Neural crest cell (in vitro differentiated cells): ENCODE measurements at places on chromosomes 3 and 15. TPM values are rescaled to one million over a fixed set of nuclear protein-coding genes. Genes with fewer than 3 reads are reported as not detected.

Gene DAZL
- not detected in 2 replicates for total RNA-seq

Gene GPR27
- total RNA-seq, result 9.4 and 10.4 TPM in 2 replicates

Gene ROBO2
- 26.0 and 27.9 TPM in 2 replicates for total RNA-seq

Gene PTH1R
- 0.14 and 0.34 TPM in 2 replicates for total RNA-seq

Gene PAQR5
- 0.16 and 0.21 TPM in 2 replicates for total RNA-seq

Gene BCL2A1
- total RNA-seq, result not detected in 2 replicates

Gene SKOR1
- 0.36 and 0.49 TPM in 2 replicates for total RNA-seq

Gene PCOLCE2
- 4.9 and 6.3 TPM in 2 replicates for total RNA-seq

DNA sequence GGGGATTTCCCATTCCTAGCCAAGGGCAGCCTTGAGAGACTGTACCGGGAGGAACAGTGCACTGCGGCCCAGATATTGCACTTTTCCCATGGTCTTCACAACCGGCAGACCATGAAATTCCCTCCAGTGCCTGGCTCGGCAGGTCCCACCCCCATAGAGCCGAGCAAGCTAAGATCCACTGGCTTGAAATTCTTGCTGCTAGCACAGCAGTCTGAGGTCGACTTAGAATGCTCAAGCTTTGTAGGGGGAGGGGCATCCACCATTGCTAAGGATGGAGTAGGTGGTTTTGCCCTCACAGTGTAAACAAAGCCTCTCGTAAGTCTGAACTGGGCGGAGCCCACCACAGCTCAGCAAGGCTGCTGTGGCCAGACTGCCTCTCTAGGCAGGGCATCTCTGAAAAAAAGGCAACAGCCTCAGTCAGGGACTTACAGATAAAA lies 156.3 kb downstream of the FRMD5 start:
- H3K27me3 ChIP-seq, result no peaks in the 10 kb centered on the region
- H3K4me1 ChIP-seq, result peaks cover 7% of the 10 kb centered on the region
- peak; percentile 3 for DNase-seq

DNA sequence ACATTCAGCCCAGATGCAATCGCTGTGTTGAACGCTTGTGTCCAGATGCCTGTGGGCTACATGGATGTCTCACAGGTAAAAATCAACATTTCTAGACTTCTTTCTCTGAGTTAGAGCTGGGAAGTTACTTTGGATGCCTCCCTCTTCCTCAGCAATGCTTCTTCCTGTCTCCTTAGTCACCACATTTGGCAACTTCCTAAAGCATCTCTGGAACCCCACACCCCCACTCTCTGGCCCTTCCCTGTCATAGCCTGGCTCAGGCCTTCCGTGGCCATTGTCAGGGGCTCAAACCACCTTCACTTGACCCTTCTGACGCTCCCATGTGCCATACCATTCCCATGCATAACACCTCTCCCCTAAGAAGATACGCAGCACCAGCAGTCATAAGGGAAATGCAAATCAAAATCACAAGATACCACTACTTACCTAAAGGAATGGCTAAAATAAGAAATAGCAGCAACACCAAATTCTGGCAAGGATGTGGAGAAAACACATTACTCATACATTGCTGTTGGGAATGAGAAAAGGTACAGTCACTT lies 21.6 kb upstream of the RGMA start:
- H3K27me3 ChIP-seq, result peaks cover 15% of the 10 kb centered on the region
- H3K4me3 ChIP-seq, result no peak overlapping the region
- DNase-seq, result no peak
- no peaks in the 10 kb centered on the region for H3K36me3 ChIP-seq

DNA sequence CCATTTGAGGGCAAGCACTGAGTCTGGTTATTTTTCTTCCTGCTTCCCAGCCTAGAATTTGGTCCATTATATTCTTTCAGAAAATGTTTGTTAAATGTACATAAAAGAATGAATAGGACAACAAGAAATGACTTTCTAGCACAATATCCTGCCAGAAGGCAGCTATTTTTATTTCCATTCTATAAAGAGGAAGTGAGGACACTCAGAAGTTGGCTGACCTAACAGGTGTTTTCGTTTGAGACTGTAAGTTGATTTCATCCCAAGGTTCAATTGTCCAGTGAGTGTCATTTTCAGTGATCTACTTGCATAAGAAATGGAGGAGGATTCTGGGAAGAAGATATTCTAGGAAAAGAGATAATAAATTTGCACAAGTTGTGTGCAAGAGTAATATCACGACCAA lies 191.9 kb upstream of the POU1F1 start:
- H3K36me3 ChIP-seq, result peaks cover 2% of the 10 kb centered on the region
- H3K27me3 ChIP-seq, result no peaks in the 10 kb centered on the region
- no peak overlapping the region for H3K27ac ChIP-seq
- DNase-seq, result no peak
- H3K4me1 ChIP-seq, result no peaks in the 10 kb centered on the region

DNA sequence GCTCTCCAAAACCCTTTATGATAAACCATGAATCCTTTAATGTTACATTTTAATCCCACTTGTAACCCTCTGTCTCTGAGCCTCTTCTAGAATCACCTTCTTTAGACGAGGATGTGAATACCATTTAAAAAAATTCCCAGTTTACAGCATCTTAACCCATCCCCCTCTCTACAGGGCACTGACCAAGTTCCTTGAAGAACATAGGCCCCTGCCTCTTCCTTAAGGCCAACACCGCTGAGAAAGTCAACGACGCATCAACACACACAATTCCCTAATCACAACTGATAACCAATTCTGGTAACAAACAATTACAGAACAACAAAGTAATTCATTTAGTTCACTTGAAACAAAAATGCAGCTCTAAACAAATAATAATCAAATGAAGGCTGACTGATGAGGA lies 130.3 kb downstream of the DLG1 start:
- H3K27me3 ChIP-seq, result no peaks in the 10 kb centered on the region
- DNase-seq, result no peak
- peaks cover 11% of the 10 kb centered on the region for H3K4me1 ChIP-seq
- H3K27ac ChIP-seq, result peak overlapping the region; percentile 64

- H3K27ac ChIP-seq, result peak overlapping the region; percentile 93
- H3K4me1 ChIP-seq, result peaks cover 72% of the 10 kb centered on the region
- no peaks in the 10 kb centered on the region for H3K27me3 ChIP-seq
- no peaks in the 10 kb centered on the region for H3K36me3 ChIP-seq
- H3K4me3 ChIP-seq, result peak overlapping the region; percentile 77
Measured at GRCh38 chr3:115657168-115657567, 33.9 kb downstream of the GAP43 start.

GRCh38 chr3:64039332-64039731 lies 16.0 kb upstream of the PSMD6 start:
- H3K4me1 ChIP-seq, result peaks cover 32% of the 10 kb centered on the region
- H3K4me3 ChIP-seq, result no peak overlapping the region
- H3K27me3 ChIP-seq, result no peaks in the 10 kb centered on the region
- H3K36me3 ChIP-seq, result peaks cover 2% of the 10 kb centered on the region
- H3K27ac ChIP-seq, result no peak overlapping the region

GRCh38 chr3:140244893-140245292 lies 309.9 kb downstream of the CLSTN2 start:
- no peak overlapping the region for H3K27ac ChIP-seq
- H3K4me3 ChIP-seq, result no peak overlapping the region
- DNase-seq, result no peak
- H3K4me1 ChIP-seq, result peaks cover 9% of the 10 kb centered on the region
- no peaks in the 10 kb centered on the region for H3K36me3 ChIP-seq

DNA sequence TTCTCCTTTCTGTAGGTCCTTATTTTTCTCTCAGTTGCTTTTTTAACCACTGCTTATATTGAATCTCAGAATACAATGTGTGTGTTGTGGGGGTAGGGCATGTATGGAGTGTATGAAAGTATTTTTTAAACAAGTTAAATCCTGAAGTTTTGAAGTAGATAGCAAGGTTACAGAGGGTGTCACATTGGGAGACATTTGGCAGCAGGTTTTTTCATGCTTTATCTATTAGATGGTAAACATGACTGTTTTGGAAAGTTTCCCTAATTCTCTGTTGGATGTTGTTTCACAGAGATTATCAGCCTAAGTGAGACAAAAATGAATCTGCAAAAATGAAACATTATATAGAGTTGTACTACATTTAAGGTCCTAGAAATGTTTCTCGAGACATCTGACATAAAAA lies 190.6 kb upstream of the ARPP21 start:
- no peaks in the 10 kb centered on the region for H3K4me1 ChIP-seq
- no peak overlapping the region for H3K27ac ChIP-seq
- DNase-seq, result no peak

- no peaks in the 10 kb centered on the region for H3K27me3 ChIP-seq
- no peak for DNase-seq
- peaks cover 2% of the 10 kb centered on the region for H3K36me3 ChIP-seq
- no peak overlapping the region for H3K4me3 ChIP-seq
- peaks cover 31% of the 10 kb centered on the region for H3K4me1 ChIP-seq
Measured at GRCh38 chr3:150073513-150073912, 102.8 kb upstream of the PFN2 start.
